ENCODE measurements at places on chromosomes 11 and 22.

DNA sequence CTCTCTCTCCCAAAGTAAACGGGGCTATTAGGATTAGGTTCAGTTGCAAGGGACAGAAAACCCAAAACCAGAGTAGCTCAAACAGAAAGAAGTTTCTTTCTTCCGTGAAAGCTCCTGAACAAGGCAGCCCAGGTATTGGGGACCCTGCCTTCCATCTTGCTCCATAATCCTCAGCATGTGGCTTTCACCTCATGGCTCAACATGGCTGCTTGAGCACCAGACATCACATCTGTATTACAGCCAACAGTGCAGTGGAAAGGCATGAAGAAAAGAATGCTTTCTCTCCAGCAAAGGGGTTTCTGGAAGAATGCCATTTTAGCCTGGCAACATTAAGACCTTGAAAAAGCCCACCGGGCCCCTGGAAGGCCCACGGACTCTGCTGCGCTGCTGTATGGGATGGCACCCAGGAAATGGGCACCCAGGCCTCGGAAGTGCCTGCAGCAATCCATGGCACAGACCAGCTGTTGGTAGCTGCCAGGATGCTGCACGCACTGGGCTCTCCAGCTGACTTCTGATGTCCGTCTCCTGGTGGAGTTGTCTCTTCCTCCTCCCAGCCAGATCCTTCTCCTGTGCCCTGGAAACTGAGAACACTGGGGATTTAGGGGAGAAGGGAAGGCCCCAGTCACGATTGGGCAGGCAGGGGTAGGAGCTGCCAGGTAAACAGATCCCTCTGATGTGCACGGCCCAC lies 22.6 kb downstream of the PDGFB start:
- DNase-seq, result no peak

DNA sequence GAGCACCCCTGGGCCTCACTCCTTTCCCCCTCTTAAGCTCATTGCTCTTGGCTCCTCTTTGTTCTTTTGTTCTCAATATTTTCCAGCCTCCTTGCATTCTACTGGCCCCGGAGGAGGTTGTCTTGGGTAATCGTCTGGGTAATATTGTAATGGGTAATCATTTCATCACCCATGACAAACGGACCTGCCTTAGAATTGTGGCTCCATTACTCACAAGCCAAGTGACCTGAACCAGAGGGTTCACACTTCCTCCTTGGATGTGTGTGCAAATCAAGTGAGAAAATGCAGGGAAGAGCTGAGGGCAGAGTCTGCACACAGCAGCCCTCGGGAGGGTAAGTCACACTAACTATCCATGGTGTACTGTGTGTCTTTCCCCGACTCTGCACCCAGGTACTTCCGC lies 305.0 kb downstream of the BUD13 start:
- no peak for DNase-seq

GRCh38 chr22:44648085-44648820 lies 53.8 kb upstream of the PRR5 start:
- no peak for DNase-seq

DNA sequence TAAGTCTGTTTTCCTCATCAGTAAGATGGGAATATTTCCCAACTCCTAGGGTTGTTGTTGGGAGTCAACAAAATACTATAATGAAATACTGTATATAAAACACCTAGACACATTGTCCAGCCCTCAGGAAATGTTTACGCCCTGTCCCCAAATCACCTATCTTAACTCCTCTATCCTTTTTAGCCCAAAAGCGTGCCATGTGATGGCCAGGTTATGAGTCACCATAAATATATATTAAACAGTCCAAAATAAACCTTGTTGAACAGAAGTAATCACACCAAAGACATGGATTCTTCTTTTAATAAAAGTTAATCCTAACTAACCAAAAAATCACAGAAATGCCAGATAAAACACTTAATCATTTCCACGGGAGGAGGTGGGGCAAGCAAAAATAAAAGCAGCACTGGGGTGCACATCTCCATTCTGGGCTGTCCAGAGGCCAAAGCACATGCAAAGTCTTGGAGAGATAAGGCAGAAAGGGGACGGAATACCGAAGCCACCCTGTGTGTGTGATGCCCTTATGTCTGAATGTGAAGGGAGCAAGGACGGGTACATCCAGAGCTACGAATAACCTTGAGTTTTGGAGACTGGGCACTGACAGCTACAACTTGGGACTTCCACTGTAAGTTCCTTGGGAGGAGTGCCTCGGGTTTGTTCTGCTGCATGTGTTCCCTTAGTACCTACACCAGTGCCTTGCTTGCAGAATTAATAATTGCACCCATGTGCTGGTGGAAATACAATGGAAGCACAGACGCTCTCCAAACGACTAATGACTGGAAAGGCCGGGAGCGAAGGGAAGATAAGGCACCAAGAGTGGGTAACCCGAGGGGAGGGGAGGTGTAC lies 1.1 kb downstream of the OSBP start:
- DNase-seq, result no peak

- DNase-seq, result no peak
Observed at GRCh38 chr11:72774499-72774898, 19.3 kb downstream of the STARD10 start.
